ENCODE measurements at places on chromosomes 3 and 15.
A peak's percentile ranks its signal among the peaks of the same experiment; 100 is the strongest.

DNA sequence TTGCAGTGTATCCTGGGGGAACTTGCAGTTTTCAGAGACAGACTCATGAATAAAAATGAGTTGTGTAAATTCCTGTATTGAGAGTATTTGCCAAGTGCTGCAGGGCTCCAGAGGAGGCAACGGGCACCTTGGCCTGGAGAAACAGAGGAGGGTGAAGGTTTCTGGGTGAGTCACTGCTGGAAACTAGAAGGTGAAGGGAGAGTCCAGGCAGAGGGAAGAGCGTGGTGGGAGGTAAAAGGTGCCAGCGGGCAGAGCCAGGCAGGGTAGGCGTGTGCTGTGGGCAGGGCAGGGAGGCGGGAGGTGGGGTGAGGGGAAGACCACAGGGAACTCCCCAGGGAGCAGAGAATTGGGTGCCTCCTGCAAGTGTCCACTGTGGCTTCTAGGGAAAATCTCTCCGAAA, 120.8 kb downstream of the SLCO3A1 start:
- no peak for DNase-seq

GRCh38 chr3:178671791-178672190, 135.6 kb downstream of the KCNMB2 start:
- DNase-seq = no peak

DNA sequence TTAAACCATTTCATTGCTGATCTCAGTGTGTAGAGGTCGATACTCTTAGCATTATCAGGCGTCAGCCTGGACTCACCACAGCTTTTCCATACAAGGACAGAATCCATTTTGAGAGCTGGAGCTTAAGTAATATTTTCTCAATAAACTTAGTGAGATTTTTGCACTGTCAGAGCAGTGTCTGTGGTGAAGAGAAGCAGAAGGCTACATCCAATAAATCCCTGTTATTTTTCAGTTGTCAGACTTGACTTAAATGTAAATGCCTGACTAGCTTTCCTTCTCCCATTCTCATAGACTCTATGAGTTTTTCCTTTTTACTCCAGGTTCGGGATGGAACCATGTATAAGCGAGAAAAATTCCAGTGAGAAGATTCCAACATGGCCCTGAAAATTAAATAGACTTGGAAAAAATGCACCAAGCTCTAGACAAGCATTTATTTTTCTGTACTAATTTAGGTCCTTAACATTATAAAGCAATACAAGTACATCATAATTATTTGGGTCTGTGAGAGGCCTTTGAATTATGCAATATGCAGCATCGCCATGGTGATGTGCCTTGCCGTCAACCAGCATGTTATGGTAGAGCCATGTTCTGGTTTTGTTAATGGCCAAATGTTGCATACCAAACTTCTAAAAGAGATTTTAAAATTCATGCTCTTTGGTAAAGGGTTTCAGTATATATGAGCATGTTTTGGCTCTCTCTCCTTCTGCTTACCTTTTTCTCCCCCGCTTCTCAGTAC, 62.0 kb downstream of the RARB start:
- DNase-seq = no peak

GRCh38 chr3:52090131-52090932, 34.0 kb upstream of the DUSP7 start:
- peak; percentile 85 for DNase-seq

- no peak for DNase-seq
These were observed 78.8 kb upstream of the THBS1 start for GRCh38 chr15:39502082-39502447.

- DNase-seq = no peak
These were observed 449.0 kb upstream of the LMCD1 start for GRCh38 chr3:8052659-8053058.

- DNase-seq = no peak
These were observed 158.9 kb downstream of the TBC1D5 start for GRCh38 chr3:17583530-17583929.

- DNase-seq = no peak
These were observed 196.7 kb upstream of the TBC1D5 start for GRCh38 chr3:17939157-17939556.

- DNase-seq = no peak
These were observed 13.2 kb downstream of the PCOLCE2 start for GRCh38 chr3:142875583-142876207.

DNA sequence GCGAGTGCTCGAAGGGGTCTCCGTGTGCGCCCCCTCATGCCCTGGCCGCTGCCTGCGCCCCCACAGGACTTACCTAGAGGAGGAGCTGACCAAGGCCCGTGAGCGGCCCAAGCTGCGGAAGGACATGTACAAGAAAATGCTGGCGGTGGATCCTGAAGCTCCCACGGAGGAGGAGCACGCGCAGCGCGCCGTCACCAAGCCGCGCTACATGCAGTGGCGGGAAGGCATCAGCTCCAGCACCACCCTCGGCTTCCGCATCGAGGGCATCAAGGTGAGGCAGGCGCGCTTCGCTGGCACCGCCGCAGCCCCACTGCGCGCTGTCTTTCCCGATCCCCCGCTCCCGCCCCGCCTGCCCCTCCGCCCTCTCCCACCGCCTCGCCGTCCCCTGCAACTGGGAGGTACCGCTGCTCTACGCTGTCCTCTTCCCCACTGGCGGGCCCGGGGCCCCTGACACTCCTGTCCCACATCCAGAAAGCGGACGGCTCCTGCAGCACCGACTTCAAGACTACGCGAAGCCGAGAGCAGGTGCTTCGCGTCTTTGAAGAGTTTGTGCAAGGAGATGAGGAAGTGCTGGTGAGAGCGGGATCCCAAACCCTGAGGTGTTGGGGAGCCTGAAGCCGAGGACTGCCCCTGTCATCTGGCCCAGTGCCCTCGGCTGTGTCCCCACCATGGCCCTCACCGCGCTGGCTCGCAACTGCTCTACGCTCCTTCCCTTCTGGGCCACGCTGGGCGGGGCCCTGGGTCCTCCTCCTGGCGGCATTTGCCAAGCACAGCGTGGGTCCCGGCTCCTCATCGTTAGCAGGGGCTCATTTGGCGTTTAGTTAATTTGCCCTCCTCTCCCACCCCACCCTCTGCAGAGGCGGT, 8.5 kb downstream of the ITPKA start:
- no peak for DNase-seq

GRCh38 chr3:46854555-46854991, 8.7 kb downstream of the MYL3 start:
- DNase-seq = no peak

- no peak for DNase-seq
These were observed 172.8 kb upstream of the RGMA start for GRCh38 chr15:93261845-93262244.

GRCh38 chr3:153399636-153400035, 237.6 kb downstream of the RAP2B start:
- DNase-seq = no peak

DNA sequence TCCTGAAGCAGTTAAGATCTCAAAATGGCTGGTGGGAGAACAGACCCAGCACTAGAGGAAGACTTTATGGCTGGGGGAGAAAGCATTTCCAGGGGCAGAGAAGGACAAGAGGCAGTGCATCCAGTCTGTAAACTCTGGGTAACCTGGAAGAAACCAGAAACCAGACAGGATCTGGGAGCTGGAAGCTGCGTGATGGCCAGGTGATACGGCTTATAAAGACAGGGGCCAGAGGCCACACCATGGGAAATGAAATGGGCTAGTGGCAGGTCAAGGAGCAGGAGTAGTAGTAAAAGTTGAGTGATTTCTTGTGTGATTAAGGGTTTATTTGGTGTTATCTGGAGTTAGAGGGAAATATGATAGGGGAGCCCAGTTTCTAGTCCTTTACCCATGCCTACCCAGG, 144.7 kb upstream of the ARRDC4 start:
- DNase-seq = no peak

DNA sequence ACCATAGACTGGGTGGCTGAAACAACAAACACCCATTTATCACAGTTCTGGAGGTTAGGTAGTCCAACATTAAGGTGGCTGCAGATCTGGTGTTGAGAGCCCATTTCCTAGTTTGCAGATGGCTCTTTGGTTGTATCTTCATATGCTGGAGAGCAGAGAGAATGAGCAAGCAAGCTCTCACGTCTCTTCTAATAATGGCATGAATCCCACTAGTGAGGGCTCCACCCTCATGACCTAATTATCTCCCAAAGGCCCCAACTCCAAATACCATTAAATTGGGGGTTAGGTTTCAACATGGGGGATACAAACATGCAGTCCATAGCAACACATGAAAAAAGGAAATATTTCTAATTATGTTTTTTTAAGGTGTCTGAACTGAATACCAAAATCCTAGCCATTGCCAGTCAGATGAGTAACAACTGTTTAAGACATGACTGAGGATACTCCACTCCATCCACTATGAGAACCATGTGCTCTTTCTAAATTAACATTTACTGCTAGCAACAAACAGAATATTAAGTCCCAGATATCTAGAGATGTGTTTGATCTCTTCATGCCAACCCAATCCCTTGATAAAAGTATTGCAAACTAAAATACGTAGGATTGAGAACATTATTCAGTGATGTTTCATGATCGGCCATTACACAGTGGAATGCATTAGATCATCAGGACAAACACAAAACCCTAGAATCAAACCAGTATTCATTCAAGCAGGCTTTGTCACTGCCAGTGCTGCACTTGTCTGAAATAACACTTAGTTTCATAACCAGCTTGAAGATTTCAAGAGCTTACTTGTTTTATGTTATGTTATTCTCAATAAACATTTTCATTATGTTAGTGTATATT, 340.3 kb downstream of the SLC9A9 start:
- no peak for DNase-seq

- DNase-seq = no peak
These were observed 2.6 kb upstream of the CDV3 start for GRCh38 chr3:133570937-133571320.

GRCh38 chr3:186596568-186597287, 16.1 kb upstream of the AHSG start:
- DNase-seq = no peak

DNA sequence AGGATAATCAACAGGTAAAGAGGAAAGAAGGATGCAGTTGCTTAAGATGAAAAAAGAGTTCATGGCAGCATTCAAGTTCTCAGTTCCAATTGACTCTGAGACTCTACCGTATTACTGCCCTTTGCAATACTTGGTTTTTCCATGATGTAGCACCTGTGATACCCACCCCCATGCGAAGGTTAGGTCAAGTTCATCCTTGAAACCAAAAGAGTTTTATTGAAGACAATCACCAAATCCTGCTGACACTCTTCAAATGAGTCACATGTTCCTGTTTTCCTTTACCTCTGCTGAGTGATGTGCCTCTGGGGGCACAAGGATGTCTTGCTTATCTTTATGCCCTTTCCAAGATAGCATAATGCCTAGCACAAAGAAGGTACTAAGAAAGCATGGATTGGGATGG, 111.3 kb upstream of the SLC7A14 start:
- no peak for DNase-seq

GRCh38 chr3:63874769-63875168, 11.1 kb downstream of the ATXN7 start:
- DNase-seq = no peak

DNA sequence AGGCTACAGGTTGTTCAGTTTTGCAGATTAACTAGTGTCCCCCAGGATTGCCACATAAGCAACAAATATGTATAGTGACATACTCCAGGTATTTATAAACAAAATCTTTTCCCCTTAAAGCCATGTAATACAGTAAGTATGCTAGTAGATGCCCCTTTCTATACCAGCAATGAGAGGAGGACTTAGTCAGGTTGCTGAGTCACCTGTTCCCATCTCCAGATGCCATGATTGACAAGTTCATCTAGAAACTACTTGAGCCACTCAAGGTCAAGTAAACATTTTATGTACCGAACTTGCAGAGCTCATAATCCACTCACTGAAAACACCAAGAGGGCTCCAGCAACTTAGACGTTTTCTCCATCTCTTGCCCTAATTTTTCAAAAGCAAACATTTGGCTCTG, 18.2 kb downstream of the SLC9A9 start:
- DNase-seq = no peak

- no peak for DNase-seq
These were observed 3.5 kb downstream of the PLEKHO2 start for GRCh38 chr15:64845183-64845611.

DNA sequence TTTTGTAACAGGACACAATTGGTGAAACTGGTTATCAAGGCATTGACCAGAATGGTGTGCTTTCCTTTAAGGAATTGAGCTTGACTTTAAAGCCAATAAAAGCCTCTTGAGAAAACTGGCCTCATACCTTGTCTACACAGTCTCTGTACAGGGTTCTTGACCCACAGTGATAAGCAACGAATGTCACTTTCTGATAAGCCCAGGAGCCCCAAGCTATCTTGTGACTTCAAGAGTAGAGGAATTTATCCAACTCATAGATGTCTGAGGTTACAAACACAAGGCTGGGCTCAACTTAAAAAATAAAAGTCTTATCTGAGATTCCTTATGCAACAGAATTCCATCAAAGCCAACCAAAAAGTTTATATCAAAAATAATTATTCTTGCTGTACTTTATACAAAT, 212.1 kb downstream of the GBE1 start:
- no peak for DNase-seq

GRCh38 chr15:51380999-51381806, 39.7 kb downstream of the GLDN start:
- peak; percentile 55 for DNase-seq

GRCh38 chr3:173396191-173397041, 1.1 kb upstream of the NLGN1 start:
- DNase-seq = no peak

GRCh38 chr3:14678015-14678503, 3.1 kb downstream of the C3orf20 start:
- DNase-seq = no peak

DNA sequence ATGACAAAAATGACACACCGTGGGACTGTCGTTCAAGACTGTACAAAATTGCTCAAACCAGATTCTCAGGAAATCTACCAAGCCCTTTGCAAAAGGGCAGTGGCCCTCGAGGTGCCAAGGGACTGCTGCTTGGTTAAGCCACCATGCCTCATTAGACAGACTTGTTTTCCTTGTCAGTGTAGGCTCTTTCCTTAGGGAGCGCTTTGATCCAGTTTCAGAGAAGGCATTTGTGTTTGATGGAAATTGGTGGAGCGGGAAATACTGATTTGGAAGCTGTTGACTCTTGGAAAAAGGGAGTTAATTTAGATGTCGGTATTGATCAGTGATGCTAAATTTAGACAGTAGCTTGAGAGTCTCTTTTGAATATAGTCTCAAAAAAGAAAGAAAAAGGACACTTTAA, 304.3 kb upstream of the UMPS start:
- no peak for DNase-seq
